A549 treated with CpdA at 1 μM for 4 hours (cell line): ENCODE measurements at places on chromosomes 1 and 21. TPM values are rescaled to one million over a fixed set of nuclear protein-coding genes. Genes with fewer than 3 reads are reported as not detected.

Gene ADCY10
- 0.07 to 0.20 TPM (median 0.08 TPM) in 3 of 5 replicates, not detected in the others for total RNA-seq

Gene AQP10
- total RNA-seq, result not detected in 5 replicates

Gene NMNAT1
- total RNA-seq, result 2.3 to 2.8 TPM (median 2.6 TPM) in 5 replicates

Gene ISG20L2
- total RNA-seq, result 43.8 to 50.8 TPM (median 45.5 TPM) in 5 replicates

Gene MYOM3
- total RNA-seq, result 5.5 to 7.5 TPM (median 6.2 TPM) in 5 replicates

Gene CYP4Z1
- not detected in 5 replicates for total RNA-seq

Gene AKR1A1
- total RNA-seq, result 72.4 to 81.4 TPM (median 80.6 TPM) in 5 replicates

Gene GJB3
- total RNA-seq, result 3.3 to 8.0 TPM (median 5.1 TPM) in 5 replicates

Gene NBPF9
- total RNA-seq, result 14.7 to 17.4 TPM (median 15.5 TPM) in 5 replicates

Gene PTGFR
- 0.02 TPM in 1 of 5 replicates, not detected in the others for total RNA-seq

Gene NRDC
- total RNA-seq, result 80.4 to 83.7 TPM (median 81.7 TPM) in 5 replicates

Gene TOMM20
- total RNA-seq, result 108 to 133 TPM (median 113 TPM) in 5 replicates

Gene ALX3
- not detected in 5 replicates for total RNA-seq

Gene C1orf226
- total RNA-seq, result 0.66 to 1.2 TPM (median 0.90 TPM) in 5 replicates

Gene FCRL1
- total RNA-seq, result not detected in 5 replicates

Gene TRIM58
- total RNA-seq, result not detected in 5 replicates

Gene CENPF
- 75.8 to 111 TPM (median 81.2 TPM) in 5 replicates for total RNA-seq

Gene F5
- total RNA-seq, result 0.05 to 0.24 TPM (median 0.08 TPM) in 5 replicates

Gene SRSF4
- 44.9 to 51.5 TPM (median 49.3 TPM) in 5 replicates for total RNA-seq

Gene SLC16A4
- 26.5 to 40.2 TPM (median 37.4 TPM) in 5 replicates for total RNA-seq

Gene EPHB2
- total RNA-seq, result 44.5 to 64.1 TPM (median 52.7 TPM) in 5 replicates

Gene AADACL3
- total RNA-seq, result not detected in 5 replicates

Gene KPRP
- total RNA-seq, result not detected in 5 replicates

Gene KLHDC9
- 0.76 to 2.3 TPM (median 1.9 TPM) in 5 replicates for total RNA-seq

Gene OLIG2
- not detected in 5 replicates for total RNA-seq

Gene KRTAP21-2
- not detected in 5 replicates for total RNA-seq

Gene KCNK1
- 14.3 to 20.3 TPM (median 18.1 TPM) in 5 replicates for total RNA-seq

Gene CFHR2
- total RNA-seq, result not detected in 5 replicates

Gene THEM5
- total RNA-seq, result not detected in 5 replicates

Gene LAX1
- total RNA-seq, result not detected in 5 replicates

Gene CLIC4
- total RNA-seq, result 32.6 to 40.3 TPM (median 35.1 TPM) in 5 replicates

Gene AMPD1
- not detected in 5 replicates for total RNA-seq

Gene TBCE
- 39.5 to 51.2 TPM (median 42.7 TPM) in 5 replicates for total RNA-seq

Gene EPS8L3
- total RNA-seq, result 0.87 to 1.8 TPM (median 1.2 TPM) in 5 replicates

Gene UBASH3A
- total RNA-seq, result 0.10 to 0.26 TPM (median 0.14 TPM) in 5 replicates

Gene SPRR1B
- not detected in 5 replicates for total RNA-seq

Gene LYST
- total RNA-seq, result 4.7 to 6.3 TPM (median 5.4 TPM) in 5 replicates

Gene TMCC2
- total RNA-seq, result 2.8 to 3.2 TPM (median 3.1 TPM) in 5 replicates

Gene OR6N1
- total RNA-seq, result not detected in 5 replicates

Gene HHIPL2
- 8.9 to 10.4 TPM (median 10.0 TPM) in 5 replicates for total RNA-seq
